NCI-H2081 (cell line): ENCODE measurements at places on chromosomes 4 and X.

DNA sequence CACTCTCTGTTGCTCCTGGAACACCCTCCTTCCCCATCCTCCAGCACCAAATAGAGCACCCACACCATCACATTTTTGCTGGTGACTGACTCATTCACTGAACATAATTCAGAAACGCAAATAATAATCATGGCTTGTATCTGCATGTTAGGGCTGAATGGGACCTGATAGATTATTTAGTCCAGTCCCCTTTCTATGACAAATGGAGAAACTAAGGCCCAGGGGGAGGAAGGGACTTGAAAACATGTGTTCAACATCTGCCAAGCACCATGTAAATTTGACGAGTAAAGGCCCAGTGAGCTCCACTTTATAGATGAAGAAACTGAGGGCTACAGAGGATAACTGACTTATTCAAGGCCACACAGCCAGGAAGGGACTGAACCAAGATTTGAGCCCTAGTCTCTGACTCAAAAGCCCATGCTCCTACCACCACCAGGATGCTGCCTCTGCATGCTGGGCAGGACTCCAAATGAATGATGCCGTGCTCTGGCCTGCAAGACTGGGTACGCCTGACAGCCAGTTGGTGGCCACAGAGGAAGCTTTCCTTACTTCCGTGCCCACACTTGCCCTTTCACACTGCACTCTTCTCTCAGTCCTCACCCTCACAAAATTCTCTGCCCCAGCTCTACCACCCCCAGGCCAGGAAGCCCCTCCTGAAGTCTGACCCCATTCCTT is 133.3 kb upstream of the PJA1 start:
- DNase-seq: no peak

GRCh38 chr4:13907255-13907751 is 279.8 kb upstream of the BOD1L1 start:
- no peak for DNase-seq

GRCh38 chr4:174523025-174523693 is 871 bp upstream of the HPGD start:
- DNase-seq: no peak

DNA sequence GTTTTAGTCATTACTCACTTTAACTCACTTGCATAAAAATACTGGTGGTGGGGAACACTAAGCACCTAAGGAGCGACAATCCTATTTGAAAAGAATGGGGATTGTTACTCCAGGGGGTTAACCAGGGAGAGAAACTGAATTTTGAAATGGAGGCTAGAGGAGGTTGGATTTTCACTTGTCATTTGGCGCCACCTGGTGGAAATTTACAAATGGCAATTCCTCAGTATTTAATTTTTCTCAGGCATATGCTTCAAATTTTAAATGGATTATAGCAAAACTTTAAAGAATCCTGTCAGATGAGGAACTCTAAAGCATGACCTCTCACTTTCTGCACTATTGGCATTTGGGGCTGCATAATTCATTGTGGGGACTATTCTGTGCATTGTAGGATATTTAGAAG is 2.7 kb upstream of the GEMIN8 start:
- DNase-seq: peak; percentile 67

- no peak for DNase-seq
Measured at GRCh38 chr4:138573246-138573645, 331.1 kb upstream of the SLC7A11 start.

DNA sequence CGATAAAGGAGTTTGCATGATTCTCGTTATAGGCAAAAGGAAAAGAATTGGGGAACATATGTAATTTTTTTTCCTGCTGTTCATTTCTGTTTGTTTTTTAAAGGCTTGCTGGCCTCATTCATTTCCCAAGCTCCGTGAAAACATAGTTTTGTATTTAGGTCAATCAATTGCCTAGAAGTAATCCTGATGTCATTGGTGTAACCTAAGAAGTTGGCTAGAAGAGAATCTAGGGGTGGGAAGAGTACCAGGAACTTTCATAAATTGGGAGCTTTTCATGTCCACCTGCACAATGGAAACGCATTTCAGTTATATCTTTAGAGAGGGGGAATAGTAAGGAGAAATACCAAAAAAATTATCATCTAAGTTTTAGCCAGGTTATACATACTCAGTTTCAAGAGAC is 3.8 kb downstream of the RAPGEF2 start:
- no peak for DNase-seq

GRCh38 chr4:20773144-20773997 is 73.1 kb downstream of the PACRGL start:
- DNase-seq: peak; percentile 78

- DNase-seq: no peak
Measured at GRCh38 chrX:49878128-49878833, 1.0 kb upstream of the USP27X start.

DNA sequence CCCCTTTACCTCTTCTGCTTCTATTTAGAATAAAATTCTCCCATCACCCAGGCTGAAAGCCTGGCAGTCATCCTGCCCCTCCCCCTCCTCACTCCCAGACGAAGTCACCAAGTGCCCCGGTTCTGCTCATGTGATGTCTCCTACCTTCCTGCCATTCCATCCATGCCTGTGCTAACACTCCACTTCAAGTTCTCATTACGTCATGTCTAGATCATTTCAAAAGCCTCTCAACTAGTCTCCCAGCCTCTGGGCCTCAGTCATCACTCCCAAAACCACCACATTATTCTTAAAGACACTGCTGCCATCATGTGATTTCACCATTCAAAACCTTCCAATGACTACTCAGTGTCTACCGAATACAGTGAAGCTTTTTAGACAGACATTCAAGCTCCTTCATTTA is 17.2 kb upstream of the HOPX start:
- no peak for DNase-seq

DNA sequence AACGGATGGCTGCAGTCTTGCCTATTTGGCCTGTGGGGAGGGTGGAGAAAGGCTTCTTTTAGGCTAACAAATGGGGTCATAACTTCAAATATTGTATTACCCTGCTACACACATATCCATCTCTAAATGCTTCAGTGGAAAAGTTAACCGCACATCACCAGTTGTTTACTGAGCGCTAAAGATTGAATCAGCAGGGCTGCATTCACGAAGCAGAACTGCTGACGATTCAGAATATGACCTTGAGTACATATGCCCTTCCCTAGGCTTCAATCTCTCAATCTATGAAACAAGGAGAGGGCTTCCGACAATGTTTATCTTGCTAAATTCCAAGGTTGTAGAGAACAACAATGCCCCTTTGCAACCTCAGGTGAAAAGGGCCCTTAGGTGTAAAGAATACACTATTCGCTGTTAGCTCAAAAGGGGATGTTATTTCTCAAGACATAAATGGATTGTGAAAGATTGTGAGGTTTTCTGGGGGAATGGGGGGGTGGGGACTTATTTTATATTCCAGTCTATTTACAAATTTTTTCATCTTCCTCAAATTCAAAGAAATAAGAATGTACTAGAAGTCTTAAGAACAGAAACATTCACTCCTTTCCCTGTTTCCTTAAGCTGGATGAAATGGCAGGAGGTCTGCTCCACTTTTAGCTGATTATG is 2.6 kb upstream of the ATP6AP2 start:
- no peak for DNase-seq

DNA sequence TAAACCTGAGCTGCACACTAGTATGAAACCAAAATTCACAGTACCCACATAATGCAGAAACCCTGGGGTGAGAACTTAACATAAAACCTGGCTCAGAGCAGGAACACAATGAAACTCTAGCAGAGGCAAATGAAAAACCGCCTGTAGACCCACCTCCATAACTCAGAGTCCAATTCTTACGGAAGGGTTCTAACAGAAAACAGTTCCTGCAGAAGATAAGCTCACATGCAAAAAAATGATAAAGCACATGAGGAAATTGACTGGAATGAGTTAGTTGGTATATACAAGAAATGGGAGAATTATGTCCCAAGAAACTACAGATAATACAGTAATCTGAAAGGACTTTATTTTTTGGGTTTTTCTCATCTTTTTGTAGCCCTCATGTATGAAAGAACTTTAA is 14.7 kb downstream of the RTL9 start:
- no peak for DNase-seq

DNA sequence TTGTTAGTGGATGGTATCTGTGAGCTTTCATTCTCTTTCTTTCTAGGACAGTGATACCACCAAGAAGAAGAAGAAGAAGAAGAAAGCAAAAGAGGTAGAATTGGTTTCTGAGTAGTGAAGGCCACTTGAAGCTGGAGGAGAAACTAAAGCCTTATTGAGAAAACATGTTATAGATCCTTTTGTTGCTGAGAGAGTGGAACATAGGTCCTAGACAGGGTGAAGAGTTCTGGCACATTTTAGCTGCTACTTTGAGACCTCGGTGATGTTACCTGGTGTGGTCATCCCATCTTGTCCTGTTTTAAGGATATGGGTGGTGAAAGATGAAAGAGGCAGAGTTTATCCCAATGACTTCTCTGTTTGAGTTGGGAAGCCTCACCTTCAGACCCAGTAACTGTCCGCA is 14.1 kb downstream of the DKC1 start:
- no peak for DNase-seq

DNA sequence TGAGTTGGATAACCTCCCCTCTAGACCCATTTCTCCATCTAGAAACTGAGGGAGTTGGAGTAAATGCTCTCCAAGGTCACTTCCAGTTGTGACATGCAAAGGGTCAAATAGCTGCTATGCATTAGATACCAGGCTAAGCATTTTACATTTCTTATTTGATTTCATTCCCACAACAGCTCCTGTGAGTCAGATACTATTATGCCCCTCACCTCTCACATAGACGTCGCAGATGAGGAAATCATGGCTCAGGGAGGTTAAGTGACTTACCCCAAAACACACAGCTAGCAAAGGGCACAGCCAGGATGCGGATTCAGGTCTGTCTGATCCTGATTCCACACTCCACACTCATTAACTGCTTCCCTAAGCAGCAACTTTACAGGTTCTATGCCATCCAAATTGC is 57.7 kb downstream of the PRPS1 start:
- DNase-seq: no peak

- no peak for DNase-seq
Measured at GRCh38 chrX:1202251-1202650, 10.2 kb downstream of the CRLF2 start.

DNA sequence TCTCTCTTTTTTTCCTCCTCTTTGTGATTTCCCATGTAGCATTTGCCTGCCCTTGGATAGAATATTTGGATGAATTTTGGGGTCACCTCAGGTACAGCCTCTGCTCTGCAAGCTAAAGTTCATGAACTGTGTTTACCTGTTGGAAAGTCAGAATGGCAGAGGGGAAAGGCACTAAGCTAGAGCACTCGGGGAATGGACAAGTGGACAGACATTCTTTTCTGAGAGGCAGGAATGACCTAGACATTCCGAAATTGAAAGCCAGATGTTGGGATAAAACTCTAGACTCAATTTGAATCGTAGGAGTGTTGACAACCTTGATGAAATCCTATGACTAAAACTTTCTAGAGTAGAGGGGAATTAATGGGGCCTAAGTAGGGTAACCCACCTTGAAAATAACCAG is 56.1 kb downstream of the LUZP4 start:
- DNase-seq: no peak

GRCh38 chr4:107615809-107616208 is 104.2 kb downstream of the PAPSS1 start:
- DNase-seq: no peak

- DNase-seq: no peak
Measured at GRCh38 chr4:1171311-1172227, 814 bp downstream of the SPON2 start.

GRCh38 chrX:80765220-80765625 is 44.5 kb downstream of the BRWD3 start:
- no peak for DNase-seq

- DNase-seq: no peak
Measured at GRCh38 chr4:39626261-39626660, 12.4 kb downstream of the SMIM14 start.

- no peak for DNase-seq
Measured at GRCh38 chrX:101429934-101430333, 21.9 kb downstream of the HNRNPH2 start.

- no peak for DNase-seq
Measured at GRCh38 chr4:48205626-48206025, 64.0 kb downstream of the TEC start.

- DNase-seq: no peak
Measured at GRCh38 chr4:109334129-109335105, 32.0 kb upstream of the COL25A1 start.

- no peak for DNase-seq
Measured at GRCh38 chr4:45596379-45597101, 527.3 kb downstream of the GABRG1 start.

- no peak for DNase-seq
Measured at GRCh38 chr4:141810712-141811375, 174.5 kb downstream of the IL15 start.

- peak; percentile 2 for DNase-seq
Measured at GRCh38 chr4:121764702-121765367, at the start of gene SMIM43. TSS of gene SMIM43 (minus strand) at chr4:121765164. CDS start at chr4:121765105, 59 bp downstream.

- no peak for DNase-seq
Measured at GRCh38 chr4:114085611-114086345, 106.3 kb upstream of the ARSJ start.

DNA sequence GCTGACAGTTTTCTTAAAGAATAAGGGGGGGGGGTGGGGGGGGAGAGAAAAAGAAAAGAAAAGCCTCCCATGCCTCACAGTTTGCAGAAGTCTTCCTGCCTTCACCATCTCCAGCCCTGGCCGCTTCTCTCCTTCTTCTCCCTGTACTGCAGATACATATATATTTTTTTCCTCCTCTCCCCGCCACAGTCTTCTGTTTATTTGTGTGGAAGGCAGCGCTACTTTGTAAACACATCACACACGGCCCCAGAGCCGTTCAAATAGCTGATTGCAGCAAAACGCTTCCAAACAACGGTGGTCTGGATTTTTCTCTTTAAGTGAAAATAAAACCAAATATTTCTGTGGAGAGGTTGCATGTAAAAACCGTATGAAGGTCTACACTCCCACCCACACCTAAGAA is 732 bp downstream of the NLGN4X start:
- no peak for DNase-seq

DNA sequence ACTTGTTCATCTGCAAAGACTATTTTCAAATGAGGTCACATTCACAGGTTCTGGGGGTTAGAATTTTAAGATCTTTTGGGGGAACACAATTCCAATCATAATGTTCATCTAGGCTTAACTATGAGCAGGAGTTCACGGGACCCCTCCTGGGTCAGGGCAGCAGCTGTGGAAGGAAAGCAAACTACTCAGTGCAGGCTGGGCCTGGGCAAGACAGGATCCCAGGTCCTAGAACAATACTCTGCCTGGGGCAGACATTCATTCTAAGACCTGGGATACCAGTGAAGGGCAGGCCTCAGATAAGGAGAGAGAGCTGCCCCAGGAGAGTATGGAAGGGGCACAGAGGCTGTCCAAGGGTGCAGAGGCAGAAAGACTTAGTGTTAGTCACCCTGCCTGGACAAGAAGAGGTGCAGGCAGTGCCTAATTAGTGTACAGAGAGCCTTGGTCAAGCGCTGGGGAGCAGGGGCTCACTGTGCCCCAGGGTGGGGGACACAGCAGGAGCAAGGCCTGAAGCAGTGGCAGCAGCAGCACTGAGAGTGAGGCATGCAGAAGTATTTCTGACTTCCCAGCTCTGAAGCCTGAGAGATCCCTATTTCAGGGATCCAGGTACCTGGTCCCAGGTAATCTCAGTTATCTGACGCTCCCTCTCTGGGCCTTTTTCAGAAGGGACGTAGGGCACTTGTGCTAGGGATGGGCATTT is 123.0 kb upstream of the MAMLD1 start:
- DNase-seq: no peak
